EH (cell line): ENCODE measurements at places on chromosomes 3 and 15.

GRCh38 chr3:72298201-72299152 is 513.5 kb upstream of the PROK2 start:
- no peak for DNase-seq

DNA sequence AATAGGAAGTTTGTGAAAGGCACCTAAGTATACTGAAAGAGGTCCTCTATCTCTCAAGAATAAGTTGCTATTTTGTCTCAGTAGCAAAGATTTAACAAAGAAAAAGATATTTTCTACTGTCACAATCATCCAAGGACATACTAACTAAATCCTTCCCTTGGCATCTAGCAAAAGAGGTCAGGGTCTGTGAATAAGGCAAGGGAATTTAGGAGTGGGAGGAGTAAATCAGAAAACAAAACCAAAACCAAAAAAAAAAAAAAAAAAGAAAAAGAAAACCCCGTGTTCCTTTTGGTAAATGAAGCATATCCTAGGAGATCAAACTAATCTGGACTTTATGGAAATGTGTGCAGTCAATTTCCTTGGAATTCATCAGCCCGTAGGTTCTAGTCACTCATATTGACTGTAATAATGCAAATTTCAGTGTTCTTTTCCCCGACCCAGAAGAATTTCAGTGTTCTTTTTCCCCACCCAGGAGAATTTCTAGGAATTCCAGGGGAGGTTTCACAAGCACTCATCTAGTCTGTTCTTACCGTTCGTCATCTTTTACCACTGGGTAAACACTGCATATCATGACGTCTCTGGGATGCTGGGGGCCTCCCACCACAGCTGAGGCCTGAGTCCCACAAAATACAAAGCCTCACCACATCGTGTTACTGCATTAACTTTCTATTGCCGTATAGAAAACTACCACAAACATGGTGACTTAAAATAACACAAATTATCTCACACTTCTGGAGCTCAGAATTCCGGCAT is 113.8 kb upstream of the CCDC54 start:
- peak; percentile 22 for DNase-seq

DNA sequence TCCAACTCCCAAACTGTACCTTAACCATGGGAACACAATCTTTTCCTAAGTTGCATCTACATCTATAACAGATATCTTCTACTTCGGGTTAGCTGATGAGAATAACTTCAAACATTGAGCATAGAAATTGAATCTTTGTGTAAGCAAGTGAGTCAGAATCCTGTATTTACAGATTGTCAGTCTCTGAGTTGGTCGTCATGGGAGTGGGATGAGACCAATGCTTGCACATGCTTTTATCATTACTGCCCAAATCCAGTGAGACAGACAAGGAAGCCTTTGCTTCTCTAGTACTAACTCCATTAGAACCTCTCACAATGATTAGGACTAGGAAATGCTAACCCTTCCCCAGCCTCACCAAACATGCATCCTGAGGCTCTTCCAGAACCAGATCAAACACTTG is 587.1 kb upstream of the ZNF717 start:
- no peak for DNase-seq

GRCh38 chr3:69255928-69256327 is 130.0 kb downstream of the FRMD4B start:
- DNase-seq = no peak

GRCh38 chr3:28206479-28206878 is 34.9 kb upstream of the CMC1 start:
- DNase-seq = no peak
